Peyer's patch (tissue), 4 donors: ENCODE measurements at places on chromosomes 3 and 15. TPM values are rescaled to one million over a fixed set of nuclear protein-coding genes. Genes with fewer than 3 reads are reported as not detected.

DNA sequence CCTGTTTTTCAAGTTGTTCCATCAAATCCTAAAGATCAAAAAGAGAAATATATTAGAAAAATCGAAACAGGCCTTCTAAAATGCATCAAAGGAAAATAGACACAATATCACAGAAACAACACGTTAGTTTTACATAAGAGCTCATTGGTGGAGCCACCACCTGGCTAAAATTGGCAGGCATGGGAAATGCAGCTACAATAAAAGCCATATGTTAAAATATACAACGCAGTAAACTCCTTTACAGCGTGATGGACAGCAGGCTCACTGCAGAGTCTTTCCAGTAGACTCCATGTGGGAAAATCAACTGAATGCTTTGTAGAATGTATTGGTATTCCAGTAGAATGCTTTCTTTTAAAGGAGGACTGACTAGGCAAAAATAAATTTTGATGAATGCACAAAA, 40.9 kb upstream of the MYO5C start:
- H3K27me3 ChIP-seq: no peaks in the 10 kb centered on the region
- no peak for DNase-seq
- H3K4me3 ChIP-seq: no peak overlapping the region
- no peak overlapping the region for H3K27ac ChIP-seq
- no peaks in the 10 kb centered on the region for H3K36me3 ChIP-seq
- no peaks in the 10 kb centered on the region for H3K4me1 ChIP-seq

DNA sequence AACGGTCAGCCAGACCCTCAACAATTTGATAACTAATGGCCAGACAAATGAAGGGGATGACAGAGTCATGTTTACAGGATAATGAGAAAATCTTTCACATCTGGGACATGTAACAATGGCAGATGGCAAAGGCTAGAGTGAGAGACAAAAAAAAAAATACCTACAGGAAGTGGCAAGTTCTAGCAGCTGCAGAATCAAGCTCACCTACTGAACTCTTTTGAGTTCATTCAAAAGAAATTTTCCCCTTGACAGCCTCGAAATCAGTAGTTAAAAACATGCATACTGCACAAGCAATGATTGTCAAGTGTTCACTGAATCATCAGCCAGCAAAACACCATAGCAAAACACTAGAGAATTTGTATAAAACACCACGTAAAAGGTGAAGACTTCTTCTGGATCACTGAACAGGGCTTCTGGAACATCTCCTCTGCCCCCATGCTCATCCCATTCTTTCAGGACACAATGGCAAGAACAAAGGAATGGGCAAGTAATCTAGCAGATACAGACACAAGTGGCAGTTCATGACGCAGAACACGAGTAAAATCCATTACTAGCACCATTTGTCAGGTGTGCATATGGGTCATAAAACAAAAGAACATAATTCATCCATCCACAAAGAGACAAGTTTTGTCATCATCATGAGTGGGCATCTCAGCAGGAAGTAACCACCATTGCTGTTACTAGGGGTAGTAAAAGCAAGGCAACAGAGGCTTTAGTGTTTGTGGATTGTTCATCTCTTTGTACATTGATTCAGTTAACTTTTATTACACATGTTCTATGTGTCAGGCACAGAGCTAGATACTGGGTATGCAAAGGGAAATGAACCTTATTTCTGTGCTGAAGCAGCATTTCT, 13.8 kb upstream of the KCNMB2 start:
- no peak overlapping the region for H3K4me3 ChIP-seq
- DNase-seq: no peak
- no peaks in the 10 kb centered on the region for H3K36me3 ChIP-seq
- H3K4me1 ChIP-seq: no peaks in the 10 kb centered on the region
- H3K27me3 ChIP-seq: no peaks in the 10 kb centered on the region

- no peaks in the 10 kb centered on the region for H3K27me3 ChIP-seq
- no peak overlapping the region for H3K27ac ChIP-seq
- no peak overlapping the region for H3K4me3 ChIP-seq
These were observed 91.1 kb upstream of the RNF7 start for GRCh38 chr3:141646760-141647561.

DNA sequence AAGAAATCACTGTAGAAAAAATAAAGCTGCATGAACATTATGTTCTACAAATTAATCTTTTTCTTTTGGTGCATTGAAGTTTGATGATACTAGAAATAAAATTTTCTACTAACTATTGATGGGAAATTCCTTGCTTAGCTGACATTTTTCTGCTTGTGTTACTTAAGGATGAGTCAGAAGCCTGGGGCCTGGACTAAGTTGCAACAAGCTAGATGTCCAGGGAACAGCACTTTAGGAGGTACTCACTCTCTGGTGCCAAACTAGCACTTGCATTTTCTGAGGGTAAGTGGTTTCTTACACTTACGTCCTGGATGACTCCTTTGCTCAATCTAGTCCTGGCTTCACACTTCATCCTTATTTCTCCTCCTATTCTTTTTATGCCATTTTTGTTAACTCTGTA, 945.1 kb downstream of the IGSF11 start:
- no peak for DNase-seq
- no peak overlapping the region for H3K27ac ChIP-seq
- H3K27me3 ChIP-seq: no peaks in the 10 kb centered on the region
- no peaks in the 10 kb centered on the region for H3K4me1 ChIP-seq
- H3K4me3 ChIP-seq: no peak overlapping the region

DNA sequence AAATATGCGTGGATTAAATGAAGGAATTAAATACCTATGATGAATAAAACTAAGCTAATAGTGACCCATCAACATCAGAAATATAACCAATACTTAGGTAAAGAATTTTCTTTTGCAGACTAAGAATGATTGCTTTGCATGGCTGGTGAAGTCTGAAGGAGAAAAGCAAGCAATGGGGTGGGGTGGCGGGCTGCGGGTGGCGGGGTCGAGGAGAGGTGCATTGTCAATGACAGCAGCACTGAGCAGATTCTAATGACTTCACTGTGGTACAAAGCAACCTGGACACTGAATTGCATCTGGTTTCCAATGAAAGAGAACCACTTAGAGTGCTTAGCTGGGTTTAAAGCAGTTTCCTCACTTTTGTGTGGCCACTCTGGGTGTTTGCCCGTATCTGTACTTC, 171.5 kb upstream of the IL12A start:
- DNase-seq: no peak
- H3K4me1 ChIP-seq: no peaks in the 10 kb centered on the region
- no peaks in the 10 kb centered on the region for H3K36me3 ChIP-seq

DNA sequence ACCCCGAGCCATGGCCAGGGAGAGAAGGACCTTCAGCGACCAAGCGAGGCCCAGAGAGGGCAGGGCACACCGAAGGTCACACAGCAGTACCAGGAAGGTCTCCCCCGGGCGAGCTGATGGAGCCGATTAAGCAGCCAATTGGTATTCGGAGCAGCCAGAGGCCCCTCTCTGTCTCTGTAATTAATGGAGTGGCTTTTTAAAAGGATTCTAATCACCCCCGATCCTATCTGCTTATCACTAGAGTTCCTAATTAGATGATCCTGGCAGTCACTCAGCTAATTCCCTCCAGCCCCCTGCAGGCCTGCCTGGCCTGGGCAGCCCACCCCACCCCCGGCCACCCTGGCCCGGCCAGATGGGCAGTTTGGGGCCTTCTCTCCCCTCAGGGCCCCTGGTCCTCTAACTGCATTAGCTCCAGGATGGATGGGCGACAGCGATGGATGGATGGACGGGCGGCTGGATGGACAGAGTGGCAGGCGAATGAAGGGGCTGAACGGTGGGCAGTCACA, 1.6 kb upstream of the DNAJB8 start:
- no peak for DNase-seq
- no peaks in the 10 kb centered on the region for H3K4me1 ChIP-seq
- H3K27ac ChIP-seq: no peak overlapping the region
- no peaks in the 10 kb centered on the region for H3K27me3 ChIP-seq
- H3K36me3 ChIP-seq: no peaks in the 10 kb centered on the region

- no peak for DNase-seq
- H3K27me3 ChIP-seq: no peaks in the 10 kb centered on the region
- H3K4me3 ChIP-seq: no peak overlapping the region
- H3K4me1 ChIP-seq: no peaks in the 10 kb centered on the region
- no peaks in the 10 kb centered on the region for H3K36me3 ChIP-seq
These were observed 513.4 kb downstream of the FHIT start for GRCh38 chr3:60737633-60738399.

Gene CLK3
- 361 TPM for total RNA-seq

Gene IGSF10
- total RNA-seq: 3.3 TPM
